ENCODE measurements at places on chromosomes 7 and 10.

- DNase-seq: peak; percentile 18
Observed at GRCh38 chr10:122637376-122637775, 62.3 kb downstream of the C10orf120 start.

DNA sequence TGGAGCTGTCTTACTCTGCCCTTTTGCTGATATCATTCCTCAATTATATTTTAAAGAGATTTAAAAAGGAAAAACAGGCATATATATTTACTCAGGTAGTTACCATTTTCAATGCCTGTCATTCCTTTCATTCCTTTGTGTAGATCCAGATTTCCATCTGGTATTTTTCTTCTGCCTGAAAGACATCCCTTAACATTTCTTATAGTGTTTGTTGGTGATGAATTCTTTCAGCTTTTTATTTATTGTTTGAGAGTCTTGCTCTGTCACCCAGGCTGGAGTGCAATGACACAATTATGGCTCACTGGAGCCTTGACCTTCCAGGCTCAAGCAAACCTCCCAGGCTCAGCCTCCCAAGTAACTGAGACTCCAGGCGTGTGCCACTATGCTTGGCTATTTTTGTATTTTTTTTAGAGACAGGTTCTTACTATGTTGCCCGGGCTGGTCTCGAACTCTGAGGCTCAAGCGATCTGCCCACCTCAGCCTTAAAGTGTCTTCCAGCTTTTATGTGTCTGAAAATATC is 5.6 kb upstream of the POM121 start:
- no peak for DNase-seq

DNA sequence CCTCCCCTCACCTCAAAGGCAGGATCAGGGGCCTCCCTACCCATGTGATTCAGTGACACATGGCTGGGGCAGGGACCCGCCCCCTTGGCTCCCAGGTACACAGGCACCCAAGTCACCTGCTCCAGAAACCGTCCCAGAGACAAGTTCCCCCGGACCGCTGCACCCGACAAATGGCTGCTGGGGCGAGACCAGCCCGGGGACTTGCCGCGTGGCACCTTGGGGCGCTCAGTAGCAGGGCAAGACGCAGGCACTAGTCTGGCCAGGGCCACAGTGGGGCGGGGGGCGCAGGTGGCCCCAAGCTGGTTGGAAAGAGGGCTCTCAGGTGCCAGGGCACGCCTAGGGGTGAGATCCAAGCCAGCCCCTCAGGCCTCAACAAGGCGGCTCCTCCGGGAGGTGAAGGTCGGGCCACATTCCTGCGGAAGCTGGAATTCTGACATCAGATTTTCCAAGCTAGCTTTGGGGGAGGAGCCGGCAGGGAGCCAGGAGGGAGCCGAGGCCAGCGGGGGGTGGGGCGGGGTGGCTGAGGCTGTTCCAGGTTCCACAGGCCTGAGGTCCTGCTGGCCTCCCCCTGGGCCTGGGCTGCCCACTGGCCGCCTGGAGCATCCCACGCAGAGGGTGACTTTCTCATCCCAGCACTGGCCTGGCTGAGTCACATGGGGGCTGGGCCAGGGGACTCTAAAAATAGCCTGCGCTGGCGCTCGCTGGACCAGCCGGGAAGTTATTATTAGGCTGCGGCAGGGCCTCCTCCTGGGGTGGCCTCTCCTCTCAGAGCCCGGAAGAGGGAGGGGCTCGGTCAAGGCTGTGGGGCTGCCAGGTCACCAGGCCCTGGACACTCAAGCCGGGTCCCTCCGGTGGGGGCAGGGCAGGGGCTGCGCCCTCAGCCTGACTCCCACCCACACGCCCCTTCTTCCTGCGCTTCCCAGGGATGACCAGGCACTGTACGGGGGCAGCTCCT is 20.5 kb upstream of the INPP5A start:
- DNase-seq: peak; percentile 53

GRCh38 chr7:103447073-103447960 is 1.3 kb upstream of the SLC26A5 start:
- DNase-seq: peak; percentile 14

DNA sequence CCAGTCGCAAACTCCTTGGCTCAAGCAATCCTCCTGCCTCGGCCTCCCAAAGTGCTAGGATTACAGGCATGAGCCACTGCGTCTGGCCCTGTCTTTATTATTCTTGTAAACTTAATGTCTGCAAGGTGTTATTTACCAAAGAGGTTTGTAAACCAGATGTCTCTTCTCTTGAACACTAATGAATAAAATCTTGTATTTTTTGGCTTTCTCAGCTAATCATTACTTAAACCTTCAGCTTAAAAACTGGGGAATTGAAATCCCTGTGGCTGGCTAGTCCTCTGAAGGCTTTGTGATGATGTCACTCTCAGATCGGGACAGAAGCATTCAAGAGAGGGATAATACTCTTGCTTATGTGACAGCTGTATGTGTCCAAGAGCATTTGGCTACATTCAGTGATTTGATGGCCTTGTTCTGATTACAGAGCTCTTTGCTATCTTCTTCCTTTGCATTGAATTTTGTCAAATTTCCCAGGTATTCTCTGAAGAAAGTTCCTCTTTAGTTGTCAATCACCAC is 130.3 kb downstream of the BICC1 start:
- no peak for DNase-seq

DNA sequence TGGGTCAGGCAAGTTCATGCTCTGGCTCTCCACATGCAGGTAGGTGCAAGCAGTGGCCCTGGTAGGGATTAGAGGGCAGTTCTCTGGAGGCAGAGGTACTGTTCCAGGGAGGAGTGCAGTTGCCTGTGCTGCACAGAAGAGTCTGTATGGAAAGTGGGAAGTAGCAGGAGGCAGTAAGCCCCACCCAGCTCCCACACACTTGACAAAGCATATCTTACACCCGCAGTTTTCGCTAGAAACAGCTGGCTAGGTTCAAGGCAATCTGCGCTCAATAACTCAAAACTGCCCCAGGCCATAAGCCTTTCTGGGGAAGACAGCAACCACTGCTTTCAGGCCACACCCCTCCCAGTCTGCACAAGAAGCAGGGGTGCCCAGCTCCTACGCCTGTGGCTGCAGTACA is 33.1 kb upstream of the ARMC3 start:
- no peak for DNase-seq

- DNase-seq: no peak
Observed at GRCh38 chr7:98249106-98249505, 2.9 kb downstream of the TECPR1 start.

DNA sequence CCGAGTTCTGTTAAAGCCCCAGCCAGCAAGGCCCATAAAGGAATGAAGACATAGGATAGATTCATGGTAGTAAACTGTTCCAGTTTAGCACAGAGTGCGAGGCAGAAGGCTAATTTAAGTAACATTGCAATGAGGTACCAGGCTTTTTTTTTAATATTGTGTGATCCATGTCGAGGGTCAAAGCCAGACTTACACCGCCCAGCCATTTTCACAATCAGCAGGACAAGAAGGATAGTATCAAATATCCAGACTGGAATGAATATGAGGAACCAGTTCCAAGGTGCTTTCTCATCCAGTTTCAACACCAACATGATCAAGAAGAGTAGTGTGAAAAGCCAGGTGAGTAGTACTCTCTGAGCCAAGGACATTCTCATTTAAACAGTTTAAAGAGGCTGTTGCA is 4.2 kb downstream of the TMEM60 start:
- DNase-seq: no peak

DNA sequence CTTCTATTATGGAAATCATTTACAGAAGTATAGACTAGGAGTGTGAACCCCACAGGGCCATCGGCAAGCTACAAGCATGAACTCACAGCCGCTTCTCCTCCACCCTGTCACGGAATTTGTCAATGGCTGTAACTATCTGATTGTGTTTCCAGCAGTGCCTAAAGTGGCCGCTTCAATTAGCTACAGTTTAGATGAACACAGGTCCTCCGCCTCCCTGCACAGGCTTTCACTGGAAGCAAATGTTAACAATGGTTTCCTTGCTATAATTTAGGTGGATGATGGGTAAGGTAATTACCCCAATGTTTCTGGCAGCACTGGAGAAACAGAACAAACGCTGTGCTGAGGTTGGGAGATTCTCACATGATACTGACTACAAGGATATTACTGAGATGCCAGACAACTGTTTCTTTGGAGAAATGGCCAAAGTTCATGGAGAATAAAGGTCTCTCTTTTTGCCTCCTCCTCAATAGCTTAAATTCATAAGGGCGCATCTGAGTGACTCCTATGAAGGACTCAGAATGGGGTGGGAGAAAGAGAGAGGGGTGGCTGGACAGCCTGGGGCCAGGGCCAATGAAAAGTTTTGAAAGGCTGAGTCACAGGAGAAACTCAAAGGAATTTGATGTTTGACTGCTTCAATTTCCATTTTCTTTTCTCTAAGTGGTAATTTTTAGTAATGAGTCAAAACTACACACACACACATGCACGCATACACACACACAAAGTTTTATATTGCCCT is 78.9 kb downstream of the SVIL start:
- no peak for DNase-seq

DNA sequence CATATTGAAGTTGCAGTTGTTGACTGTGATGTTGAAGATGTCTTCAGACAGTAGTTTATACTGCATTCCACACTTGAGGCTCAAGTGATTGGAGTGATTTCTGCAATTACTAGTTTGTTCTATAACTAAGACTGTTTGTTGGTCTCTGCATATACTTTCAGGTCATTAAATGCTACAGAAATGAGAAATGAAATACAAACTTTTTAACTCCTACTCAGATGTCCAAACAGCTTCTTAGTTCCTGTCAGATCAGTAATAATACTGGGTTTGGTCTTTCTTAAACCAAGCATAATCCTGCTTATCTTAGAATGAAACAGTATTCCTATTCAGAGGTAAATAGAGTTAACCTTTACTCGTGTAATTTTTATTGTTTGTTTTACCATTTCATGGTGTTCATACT is 115.9 kb downstream of the CCNY start:
- no peak for DNase-seq

GRCh38 chr7:54663603-54664234 is 95.3 kb downstream of the SEC61G start:
- no peak for DNase-seq

DNA sequence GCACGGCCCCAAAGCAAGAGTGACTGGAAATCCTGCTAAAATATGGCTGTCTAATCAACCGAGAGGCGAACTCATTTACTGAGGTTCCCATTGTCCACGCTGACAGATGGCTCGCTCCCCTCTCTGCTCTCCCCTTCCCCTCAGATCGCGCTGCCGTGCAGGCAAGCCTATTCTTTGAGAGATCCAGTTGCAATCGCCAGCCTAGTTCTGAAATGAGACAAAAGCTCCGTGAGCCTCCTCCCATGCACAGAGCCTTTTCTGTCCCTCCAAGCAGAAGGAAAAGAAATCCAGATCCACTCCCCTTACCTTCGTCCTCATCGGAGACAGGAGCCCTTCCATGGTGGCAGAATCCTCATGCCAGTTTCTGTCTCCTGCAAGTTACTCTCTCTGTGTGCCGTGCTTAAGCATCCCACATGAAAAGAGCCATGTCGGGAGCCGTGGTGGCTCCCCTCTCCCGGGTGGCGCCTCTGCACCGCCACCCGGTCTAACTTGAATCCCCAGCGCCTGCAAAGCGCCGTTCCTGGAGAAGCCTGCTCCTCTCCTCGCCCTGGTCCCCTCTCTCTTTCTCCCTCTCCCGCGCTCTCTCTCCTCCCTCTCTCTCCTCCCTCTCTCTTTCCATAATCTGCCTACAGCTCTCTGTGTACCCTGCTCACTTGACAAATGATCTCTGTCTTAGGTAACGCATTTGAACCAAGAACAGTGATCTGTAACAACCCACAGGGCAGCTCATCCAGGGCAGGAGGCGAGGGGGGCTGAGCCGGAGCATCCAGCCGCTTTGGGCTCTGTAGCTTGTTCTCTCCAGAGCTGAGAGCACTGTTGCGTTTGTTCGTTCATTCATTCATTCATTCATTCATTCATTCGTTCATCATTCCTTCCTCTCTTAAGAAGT is 156.8 kb downstream of the FRMD4A start:
- no peak for DNase-seq

DNA sequence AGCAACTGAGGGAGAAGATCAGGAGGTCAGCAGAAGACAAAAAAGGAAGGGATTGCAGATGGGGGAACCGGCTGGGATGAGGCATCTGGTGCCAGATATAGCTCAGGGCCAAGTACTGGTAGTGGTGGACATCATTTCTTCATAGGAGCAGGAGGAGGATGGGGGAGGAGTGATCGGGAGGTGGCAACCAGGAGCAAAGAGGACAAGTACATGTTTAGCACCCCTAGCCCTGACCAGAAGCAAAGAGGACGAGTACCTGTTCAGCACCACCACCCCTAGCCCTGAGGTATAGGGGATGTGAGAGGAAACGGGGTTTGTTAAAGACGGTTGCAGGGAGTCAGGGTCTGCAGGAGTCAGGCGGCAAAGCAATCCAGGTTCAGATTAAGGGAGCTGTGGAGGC is 84.5 kb upstream of the NPS start:
- DNase-seq: no peak

- no peak for DNase-seq
Observed at GRCh38 chr7:48782511-48782910, 141.8 kb upstream of the CDC14C start.

GRCh38 chr7:100120733-100121036 is 1.3 kb downstream of the CNPY4 start:
- no peak for DNase-seq

GRCh38 chr10:122492999-122493481 is 31.7 kb downstream of the HTRA1 start:
- no peak for DNase-seq

DNA sequence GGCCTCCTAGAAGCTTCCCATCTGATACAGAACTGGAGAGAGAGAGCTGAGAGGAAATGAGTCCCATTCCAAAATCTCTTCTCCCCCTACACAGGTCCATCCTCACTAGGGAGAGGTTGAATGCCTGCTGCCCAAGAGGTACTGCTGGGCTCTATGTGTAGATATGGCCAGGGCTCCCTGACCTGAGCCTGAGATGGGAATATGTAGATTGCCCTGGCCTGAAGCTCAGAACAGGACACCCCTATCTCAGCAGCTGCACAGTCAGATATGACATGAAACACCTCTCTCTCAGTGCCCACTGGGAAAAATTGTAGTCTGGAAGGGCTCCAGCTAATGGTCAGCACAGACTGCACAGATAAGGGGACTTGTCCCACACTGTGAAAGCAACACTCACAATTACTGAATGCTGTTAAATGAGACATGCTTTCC is 3.1 kb upstream of the IFIT1B start:
- no peak for DNase-seq

GRCh38 chr10:26090762-26091161 is 125.8 kb upstream of the GAD2 start:
- DNase-seq: no peak

- no peak for DNase-seq
Observed at GRCh38 chr7:47571331-47572093, 10.4 kb downstream of the TNS3 start.

DNA sequence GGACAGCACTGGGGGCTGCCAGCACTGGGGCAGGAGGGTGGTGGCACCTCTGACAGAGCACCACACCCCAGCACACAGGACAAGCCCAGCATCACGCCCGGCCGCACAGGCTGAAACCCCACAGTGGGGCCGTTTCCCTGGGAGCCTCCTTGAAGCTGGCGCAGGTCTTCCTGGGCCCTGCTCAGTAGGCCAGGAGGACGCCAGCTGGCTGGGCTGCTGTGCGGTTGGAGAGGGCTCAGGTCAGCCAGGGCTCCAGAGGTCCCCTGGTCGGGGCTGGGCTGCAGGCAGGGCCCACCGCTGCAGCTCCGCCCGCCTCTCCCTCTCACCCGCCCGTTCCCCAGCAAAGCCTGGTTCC is 137.3 kb downstream of the TCERG1L start:
- no peak for DNase-seq

GRCh38 chr7:30048582-30048981 is 20.4 kb downstream of the PLEKHA8 start:
- no peak for DNase-seq

Data from hippocampal formation (tissue), 2 donors.